ENCODE measurements at places on chromosomes 2 and 18. TPM values are rescaled to one million over a fixed set of nuclear protein-coding genes. Genes with fewer than 3 reads are reported as not detected.

GRCh38 chr2:33859176-33859575 lies 260.1 kb upstream of the FAM98A start:
- peak overlapping the region; percentile 59 for H3K4me3 ChIP-seq
- no peaks in the 10 kb centered on the region for H3K4me1 ChIP-seq
- no peaks in the 10 kb centered on the region for H3K27me3 ChIP-seq
- DNase-seq = no peak

TMEM163 gene
- total RNA-seq = 0.12 TPM

DNA sequence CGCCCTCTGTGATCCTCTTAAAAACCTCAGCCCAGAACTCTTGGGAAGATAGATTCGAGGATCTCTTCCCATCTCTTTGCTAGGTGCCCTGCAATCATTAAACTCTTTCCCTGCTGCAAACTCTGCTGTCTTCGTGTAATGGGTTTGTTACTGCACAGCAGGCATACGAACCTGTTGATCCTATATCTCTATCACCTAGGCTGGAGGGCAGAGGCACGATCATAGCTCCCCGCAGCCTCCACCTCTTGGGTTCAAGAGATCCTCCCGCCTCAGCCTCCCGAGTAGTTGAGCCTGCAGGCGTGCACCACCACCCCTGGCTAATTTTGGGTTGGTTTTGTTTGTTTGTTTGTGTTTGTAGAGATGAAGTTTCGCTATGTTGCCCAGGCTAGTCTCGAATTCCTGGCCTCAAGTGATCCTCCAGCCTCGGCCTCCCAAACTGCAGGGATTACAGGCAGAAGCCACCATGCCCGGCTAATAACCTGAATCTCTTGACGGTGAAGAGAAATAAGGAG lies 493 bp upstream of the BBS5 start:
- H3K27ac ChIP-seq = peak overlapping the region; percentile 66
- no peaks in the 10 kb centered on the region for H3K27me3 ChIP-seq
- peak overlapping the region; percentile 97 for H3K4me3 ChIP-seq
- no peaks in the 10 kb centered on the region for H3K36me3 ChIP-seq
- peak; percentile 4 for DNase-seq
- H3K4me1 ChIP-seq = peaks cover 17% of the 10 kb centered on the region

VWA3B gene
- total RNA-seq = 0.21 TPM

- H3K4me3 ChIP-seq = no peak overlapping the region
- H3K27ac ChIP-seq = no peak overlapping the region
Observed at GRCh38 chr2:62539606-62540407, 33.8 kb upstream of the TMEM17 start.

PID1 gene
- total RNA-seq = not detected

GRCh38 chr2:11891671-11892440 lies 145.4 kb downstream of the LPIN1 start:
- H3K36me3 ChIP-seq = peaks cover 33% of the 10 kb centered on the region
- H3K4me1 ChIP-seq = no peaks in the 10 kb centered on the region
- H3K4me3 ChIP-seq = no peak overlapping the region
- H3K27me3 ChIP-seq = peaks cover 8% of the 10 kb centered on the region
- no peak for DNase-seq

DNA sequence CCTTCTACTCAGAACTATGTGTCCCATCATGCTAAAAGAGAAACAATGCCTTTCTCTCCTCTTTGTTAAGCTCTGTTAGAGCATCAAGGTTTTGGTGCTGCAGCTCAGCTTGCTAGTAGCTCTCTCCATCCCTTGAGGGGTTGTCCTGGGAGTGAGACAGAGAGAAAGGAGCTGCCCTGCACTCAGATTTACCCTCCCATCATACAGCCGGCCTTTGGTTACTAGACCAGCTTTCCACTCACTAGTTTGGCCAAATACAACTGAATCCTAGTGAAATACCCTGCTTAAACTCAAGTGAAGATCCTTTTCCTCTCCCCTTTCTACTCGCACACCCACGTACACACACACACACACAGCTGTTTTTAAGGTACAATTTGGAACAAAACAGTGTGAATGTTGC lies 2.3 kb upstream of the CHN1 start:
- H3K27me3 ChIP-seq = peaks cover 35% of the 10 kb centered on the region
- H3K4me1 ChIP-seq = no peaks in the 10 kb centered on the region
- no peak overlapping the region for H3K4me3 ChIP-seq
- H3K36me3 ChIP-seq = peaks cover 1% of the 10 kb centered on the region

- H3K36me3 ChIP-seq = no peaks in the 10 kb centered on the region
- DNase-seq = no peak
- peaks cover 5% of the 10 kb centered on the region for H3K27me3 ChIP-seq
- no peak overlapping the region for H3K4me3 ChIP-seq
- no peaks in the 10 kb centered on the region for H3K4me1 ChIP-seq
Observed at GRCh38 chr2:235537186-235537585, 43.3 kb downstream of the AGAP1 start.

- peaks cover 25% of the 10 kb centered on the region for H3K36me3 ChIP-seq
- no peak for DNase-seq
- no peaks in the 10 kb centered on the region for H3K27me3 ChIP-seq
- peaks cover 5% of the 10 kb centered on the region for H3K4me1 ChIP-seq
- H3K4me3 ChIP-seq = no peak overlapping the region
Observed at GRCh38 chr18:79926306-79926705, 25.1 kb downstream of the SLC66A2 start.

DNA sequence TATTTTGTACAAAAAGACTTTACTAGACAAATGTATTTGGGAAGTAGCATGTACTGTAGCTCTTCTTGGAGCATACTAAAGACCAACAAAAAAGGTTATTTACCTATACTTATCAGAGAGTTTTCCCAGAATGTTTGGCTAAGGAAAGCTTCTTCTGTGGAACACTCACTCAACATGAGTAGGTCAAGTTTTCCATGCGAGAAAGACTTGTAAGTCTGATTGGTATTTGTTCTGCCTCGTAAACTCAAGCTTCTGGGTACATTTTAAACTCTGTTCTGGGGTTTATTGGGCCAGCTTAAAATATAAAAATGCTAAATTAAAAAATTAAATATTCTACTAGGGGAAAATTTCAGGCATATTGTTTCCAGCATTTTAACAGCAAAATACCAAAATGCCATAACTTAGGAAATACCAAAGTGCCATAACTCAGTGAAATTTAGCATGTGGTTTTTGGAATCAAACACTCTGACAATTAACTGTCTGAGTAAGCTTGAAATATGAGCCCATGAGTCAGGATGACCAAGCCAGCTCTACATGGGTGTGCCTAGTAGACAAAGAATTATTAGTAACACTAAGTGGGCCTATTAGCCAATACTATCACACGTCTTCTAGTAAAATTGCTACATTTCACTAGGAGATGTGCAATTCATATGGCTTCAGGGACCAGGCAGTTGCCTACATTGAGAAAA lies 47.3 kb upstream of the SERPINE2 start:
- no peak overlapping the region for H3K27ac ChIP-seq
- H3K27me3 ChIP-seq = peaks cover 7% of the 10 kb centered on the region
- H3K4me1 ChIP-seq = no peaks in the 10 kb centered on the region
- no peak for DNase-seq

- no peak overlapping the region for H3K4me3 ChIP-seq
- no peak for DNase-seq
- H3K36me3 ChIP-seq = peaks cover 8% of the 10 kb centered on the region
- no peak overlapping the region for H3K27ac ChIP-seq
Observed at GRCh38 chr2:99801327-99801901, 311.6 kb upstream of the REV1 start.

DNA sequence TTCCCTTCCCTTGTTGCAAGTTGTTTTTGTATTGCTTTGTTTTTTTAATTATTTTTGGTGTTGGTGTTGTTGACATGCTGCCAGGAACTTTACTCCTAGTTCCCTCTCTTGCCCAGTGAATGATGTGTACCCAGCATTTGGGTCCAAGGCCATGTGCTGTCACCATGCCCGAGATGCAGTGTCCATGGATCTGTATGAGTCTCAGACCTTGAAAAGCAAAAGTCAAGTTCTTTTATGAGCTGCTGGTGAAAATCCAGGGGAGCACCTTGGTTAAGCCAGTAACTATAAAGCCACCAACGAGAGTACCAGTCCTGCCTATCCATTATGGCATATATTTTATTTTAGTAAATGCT lies 236.4 kb downstream of the BCL11A start:
- H3K4me1 ChIP-seq = peaks cover 7% of the 10 kb centered on the region
- DNase-seq = no peak
- H3K4me3 ChIP-seq = no peak overlapping the region

DNA sequence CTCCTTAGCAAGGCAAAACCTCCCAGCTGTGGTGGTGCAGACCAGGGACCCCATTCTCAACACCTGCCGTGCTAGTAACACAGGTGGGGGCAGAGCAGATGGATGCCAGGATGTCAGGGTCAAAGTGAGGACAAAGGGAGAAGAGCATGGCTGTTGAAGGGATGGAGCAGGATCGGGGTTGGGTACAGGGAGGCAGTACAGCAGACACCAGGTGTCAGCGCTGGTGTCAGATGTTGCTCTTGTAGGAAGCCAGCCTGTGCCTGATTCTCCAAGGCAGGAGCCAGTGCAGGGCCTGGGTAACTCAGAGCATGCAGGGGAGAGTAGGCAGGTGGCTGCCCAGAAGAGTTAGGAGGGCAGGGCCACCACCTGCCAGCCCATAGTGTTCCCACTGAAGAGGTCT lies 222.1 kb upstream of the SPRED2 start:
- H3K4me3 ChIP-seq = no peak overlapping the region
- no peaks in the 10 kb centered on the region for H3K4me1 ChIP-seq
- DNase-seq = no peak
- no peak overlapping the region for H3K27ac ChIP-seq
- peaks cover 10% of the 10 kb centered on the region for H3K27me3 ChIP-seq
